ENCODE measurements at places on chromosomes 12 and 14.

DNA sequence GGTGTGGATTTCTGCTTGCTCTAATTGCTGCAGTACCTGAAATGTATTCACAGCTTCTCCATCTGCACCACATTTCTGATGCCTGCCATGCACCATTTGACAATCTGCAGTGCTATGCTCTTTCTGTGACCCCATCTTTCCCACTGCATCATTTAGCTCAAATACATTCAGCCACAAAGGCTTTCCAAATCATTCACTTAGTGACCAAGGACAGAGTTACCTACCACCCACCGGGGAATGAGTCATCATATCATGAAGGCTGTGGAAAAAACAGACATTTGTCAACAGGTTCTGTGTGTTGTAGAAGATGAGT lies 465.5 kb upstream of the ATP2B1 start:
- no peak for DNase-seq

- no peak for DNase-seq
Observed at GRCh38 chr14:73244541-73245290, 7.4 kb downstream of the PAPLN start.

- no peak for DNase-seq
Observed at GRCh38 chr12:53105256-53105655, 2.0 kb downstream of the SOAT2 start.

GRCh38 chr14:87864356-87865270 lies 128.4 kb downstream of the GALC start:
- no peak for DNase-seq

DNA sequence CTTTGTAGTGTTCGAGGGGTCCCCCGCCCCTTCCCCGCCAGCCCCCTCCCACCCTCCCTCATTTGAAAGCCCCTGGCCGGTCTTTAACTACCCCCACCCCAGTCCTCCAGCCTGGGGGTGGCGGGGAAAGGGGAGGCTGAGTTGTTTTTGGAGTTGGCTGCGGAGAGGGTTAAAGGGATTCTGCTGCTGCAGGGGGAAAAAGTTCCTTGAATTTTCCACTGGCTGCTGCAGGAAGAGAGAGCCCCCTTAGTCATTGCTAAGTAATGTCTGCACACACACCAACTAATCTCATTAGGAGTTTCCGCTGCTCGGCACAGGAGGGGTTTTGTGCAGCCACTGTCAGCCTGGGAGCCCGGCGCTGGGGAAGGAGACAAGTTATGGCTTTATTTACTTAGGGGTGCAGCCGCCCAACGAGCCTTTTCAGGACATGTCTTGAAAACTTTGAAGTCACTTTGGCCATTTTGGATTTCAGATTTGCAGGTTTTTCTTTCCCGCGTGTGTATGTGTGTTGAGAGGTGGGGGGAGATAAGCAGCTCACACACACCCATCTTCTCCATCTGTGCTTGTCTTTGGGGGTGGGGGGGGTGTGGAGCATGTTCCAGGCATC lies 1.8 kb downstream of the ELK3 start:
- peak; percentile 31 for DNase-seq

GRCh38 chr12:88132392-88132791 lies 9.5 kb downstream of the CEP290 start:
- no peak for DNase-seq

DNA sequence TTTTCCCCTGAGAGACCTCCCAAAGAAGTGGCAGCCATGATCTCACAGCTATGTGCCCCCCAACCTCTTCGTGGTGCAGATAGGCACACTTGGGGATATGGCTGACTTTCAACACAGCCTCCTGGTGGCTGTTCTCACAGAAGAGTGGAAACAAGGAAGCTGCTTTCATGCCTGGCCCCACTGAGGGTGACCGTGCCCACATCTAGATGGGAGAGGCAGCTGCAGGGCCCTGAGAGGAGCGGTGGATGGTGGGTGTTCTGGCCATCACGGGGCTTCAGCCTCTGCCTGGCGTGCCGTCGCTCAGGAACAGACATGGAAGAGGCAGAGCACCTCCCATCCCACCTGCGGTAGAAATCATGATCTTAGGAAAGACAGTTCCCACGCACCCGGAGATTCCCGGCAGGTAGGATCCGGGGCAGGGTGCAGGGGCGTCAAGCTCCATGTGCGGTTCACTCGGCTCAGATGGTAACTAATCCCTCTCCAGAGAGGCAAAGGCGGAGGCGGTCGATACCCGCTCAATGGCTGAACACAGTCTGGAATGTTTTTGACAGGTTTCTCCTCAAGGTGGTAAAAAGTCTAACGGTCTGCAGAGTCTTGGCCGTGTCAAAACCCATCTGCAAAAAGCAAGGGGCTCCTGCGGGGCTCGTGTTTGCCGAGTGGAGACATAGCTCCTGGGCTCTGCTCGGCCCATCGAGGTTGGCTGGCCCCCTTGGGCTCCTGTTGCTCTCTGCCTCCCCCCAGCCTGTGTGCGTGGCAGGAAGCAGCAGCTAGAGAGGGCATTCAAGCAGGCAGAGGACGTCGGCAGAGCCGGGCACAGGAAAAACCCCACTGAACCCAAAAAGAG lies 225.2 kb upstream of the RTL1 start:
- no peak for DNase-seq

DNA sequence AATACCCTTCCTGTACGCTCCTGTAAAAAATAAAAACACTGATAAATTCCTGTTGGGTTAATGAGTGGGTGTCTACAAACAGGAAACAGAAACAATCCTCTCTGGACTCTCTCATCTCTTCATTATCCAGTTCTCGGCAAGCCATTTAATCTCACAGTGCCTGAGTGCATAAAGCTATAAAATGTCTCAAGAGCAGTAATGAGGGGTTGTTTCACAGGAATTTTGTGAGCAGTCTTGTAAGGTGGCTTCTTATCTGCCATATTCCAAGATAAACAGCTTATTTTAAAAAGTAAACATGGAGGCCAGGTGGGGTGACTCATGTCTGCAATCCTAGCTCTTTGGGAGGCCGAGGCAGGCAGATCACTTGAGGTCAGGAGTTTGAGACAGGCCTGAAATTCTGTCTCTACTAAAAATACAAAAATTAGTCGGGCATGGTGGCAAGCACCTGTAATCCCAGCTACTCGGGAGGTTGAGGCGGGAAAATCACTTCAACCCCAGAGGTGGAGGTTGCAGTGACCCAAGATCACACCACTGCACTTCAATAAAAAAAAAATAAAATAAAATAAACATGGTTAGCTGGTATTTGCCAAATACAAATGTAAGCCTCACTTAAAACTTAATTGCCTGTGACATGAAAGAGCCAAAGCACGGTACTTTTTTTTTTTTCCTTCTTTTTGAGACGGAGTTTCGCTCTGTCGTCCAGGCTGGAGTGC lies 54.0 kb downstream of the CLIP1 start:
- no peak for DNase-seq

DNA sequence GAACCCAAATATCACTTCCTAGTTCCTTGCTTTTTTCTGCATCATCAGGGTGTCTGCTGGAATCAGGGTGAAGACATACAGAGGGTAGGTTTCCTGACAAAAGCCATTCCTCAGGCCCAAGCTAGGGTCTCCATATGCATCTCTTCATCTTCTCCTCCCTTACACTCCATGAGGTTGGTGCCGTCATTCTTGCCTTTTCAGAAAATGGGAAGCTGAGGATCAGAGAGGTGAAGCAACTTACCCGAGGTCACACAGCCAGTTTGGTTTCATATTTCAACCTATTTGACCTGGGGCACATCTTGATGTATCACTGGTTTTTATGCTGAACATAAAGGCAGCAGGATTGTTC lies 7.3 kb upstream of the FAM222A start:
- DNase-seq: no peak

GRCh38 chr12:26188127-26188526 lies 7.2 kb upstream of the SSPN start:
- no peak for DNase-seq

DNA sequence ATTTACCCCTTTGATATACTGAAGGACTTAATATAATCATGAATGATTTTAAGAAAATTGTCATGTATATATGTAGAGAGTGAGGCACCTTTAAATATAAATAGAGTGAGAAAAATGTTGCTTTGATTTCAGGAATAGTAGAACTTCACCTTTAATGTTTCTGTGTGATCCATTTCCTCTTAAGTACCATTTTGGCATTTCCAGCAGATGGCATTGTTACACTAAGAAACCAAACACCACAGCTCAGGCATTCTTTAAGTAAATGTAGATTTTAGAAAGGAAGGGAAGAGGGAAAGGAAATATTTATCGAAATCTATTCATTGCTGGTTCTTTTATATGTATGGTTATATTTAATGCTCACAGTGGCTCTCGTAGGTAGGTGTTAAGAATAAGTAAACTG lies 556.7 kb upstream of the FBXO33 start:
- DNase-seq: no peak

DNA sequence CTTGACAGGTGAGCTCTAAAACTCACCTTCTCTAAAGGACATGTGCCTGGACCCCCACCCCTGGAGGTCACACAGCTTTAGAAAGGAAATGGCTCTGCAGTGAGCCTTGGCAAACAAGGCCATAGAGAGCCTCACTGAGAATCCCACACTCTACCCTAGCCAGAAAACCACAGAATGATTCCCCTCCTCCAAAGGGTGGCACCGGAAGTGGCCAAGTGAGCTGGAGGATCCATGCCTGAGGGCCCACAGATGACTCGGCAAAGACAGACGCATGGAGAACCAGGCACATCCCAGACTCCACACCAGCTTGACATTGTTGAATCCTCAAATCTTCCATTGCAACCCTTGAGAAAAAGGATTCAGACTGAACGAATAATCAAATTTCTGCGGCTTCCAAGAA lies 54.2 kb upstream of the PTHLH start:
- no peak for DNase-seq

GRCh38 chr14:77037215-77037937 lies 8.9 kb upstream of the IRF2BPL start:
- DNase-seq: no peak

- DNase-seq: peak; percentile 93
Observed at GRCh38 chr12:122895704-122896636, at the start of gene VPS37B. Gene VPS37B (minus strand): TSS chr12:122896124. CDS start chr12:122896062, 62 bp downstream.

DNA sequence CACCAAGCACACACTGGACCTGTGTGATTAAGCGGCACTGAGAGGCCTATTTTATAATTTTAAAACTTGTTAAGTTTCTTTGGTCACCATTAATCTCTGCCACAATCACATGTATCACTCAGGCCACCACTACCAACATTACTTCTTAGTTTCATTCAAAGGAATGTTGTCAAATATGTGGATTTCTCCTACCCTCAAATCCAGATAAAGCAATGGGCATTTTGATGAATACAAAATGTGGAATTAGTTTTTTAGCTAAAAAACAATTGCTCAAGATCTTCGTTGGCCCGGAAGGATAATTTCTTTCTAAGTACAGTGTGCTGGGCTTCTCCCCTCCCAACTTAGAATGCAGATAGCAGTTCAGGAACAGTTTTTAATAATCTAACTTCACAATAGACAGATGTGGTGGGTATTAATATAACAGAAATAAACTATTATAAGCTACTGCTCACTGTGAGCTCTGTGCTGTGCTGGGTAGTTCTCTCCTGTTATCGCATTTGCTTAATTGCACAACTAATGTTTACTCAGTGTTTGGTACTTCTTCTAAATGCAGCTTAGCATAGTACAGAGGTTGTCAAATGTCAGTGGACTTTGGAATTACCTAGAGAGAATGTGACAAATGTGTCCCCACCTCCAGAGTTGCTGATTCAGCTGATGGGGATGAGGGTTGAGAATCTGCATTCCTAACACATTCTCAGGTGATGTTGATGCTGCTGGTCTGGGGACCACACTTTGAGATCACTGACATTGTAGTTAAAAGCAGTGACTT lies 266.7 kb upstream of the AMIGO2 start:
- DNase-seq: no peak

- DNase-seq: no peak
Observed at GRCh38 chr12:88266806-88267360, 124.8 kb downstream of the TMTC3 start.

GRCh38 chr14:60722107-60722356 lies 2.1 kb downstream of the SIX4 start:
- no peak for DNase-seq

DNA sequence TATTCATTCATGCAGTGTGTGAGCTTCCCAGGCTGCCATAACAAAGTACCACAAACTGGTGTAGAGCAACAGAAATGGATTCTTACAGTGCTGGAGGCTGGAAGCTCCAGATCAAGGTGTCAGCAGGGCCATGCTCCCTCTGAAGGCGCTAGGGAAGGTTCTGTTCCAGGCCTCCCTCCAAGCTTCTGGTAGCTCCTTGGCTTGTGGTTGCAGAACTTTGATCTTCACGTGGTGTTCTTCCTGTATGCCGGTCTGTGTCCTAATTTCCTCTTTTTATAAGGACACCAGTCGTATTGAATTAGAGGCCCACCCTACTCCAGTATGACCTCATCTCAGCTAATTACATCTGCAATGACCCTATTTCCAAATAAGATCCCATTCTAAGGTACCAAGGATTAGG lies 3.1 kb downstream of the OTUB2 start:
- no peak for DNase-seq

- DNase-seq: no peak
Observed at GRCh38 chr12:124499190-124499753, 68.1 kb downstream of the NCOR2 start.

GRCh38 chr12:110033888-110034287 lies 14.4 kb downstream of the C12orf76 start:
- no peak for DNase-seq

DNA sequence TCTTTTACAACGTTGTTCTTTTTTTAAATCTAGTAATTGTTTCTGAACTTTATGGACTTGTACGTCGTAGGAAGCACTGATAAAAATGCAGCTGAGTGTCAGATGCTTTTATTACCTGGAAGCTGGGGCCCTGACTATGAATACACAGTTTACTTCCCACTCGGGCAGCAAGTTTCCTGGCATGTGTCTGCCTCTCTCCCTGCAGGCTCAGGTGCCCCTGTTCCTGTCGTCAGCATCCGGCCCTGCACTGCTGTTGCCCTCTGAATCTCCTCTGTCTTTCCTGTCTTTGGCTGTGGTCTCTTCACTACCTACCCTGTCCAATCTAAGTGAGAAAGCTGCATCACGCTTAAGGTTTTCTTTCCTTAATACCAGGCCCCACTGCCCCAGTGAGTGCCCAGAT lies 75.8 kb downstream of the PELI2 start:
- DNase-seq: no peak

DNA sequence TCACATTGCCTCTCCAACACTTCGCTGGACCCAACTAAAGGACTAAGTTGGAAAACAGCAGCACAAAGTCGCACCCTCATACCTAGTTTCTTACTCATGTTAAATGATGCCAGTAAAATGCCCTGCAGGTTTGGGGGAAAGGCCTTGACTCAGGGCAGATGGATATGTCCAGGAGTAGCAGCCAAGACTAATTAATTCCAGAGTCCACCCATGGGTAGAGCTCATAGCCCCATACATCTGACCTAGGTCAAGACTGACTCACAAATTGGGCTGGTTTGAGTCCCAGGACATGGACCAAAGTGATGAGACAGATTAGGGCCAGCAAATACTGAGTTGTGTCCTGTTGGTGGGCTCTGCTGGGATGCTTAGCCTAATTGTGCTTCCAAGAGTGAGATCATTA lies 224.0 kb upstream of the BTG1 start:
- DNase-seq: no peak

- no peak for DNase-seq
Observed at GRCh38 chr12:103673891-103674375, 86.9 kb downstream of the STAB2 start.

- no peak for DNase-seq
Observed at GRCh38 chr14:91232052-91232451, 12.5 kb downstream of the GPR68 start.

GRCh38 chr12:108190529-108190928 lies 61.4 kb downstream of the WSCD2 start:
- DNase-seq: no peak

- DNase-seq: no peak
Observed at GRCh38 chr12:113083863-113084435, 27.4 kb downstream of the DTX1 start.

GRCh38 chr12:81570234-81570633 lies 188.9 kb downstream of the PPFIA2 start:
- DNase-seq: no peak

Data from CD4-positive, alpha-beta T cell treated with Interleukin-17A for 1 hour (primary cell).